ENCODE measurements at places on chromosomes 5 and 9.

DNA sequence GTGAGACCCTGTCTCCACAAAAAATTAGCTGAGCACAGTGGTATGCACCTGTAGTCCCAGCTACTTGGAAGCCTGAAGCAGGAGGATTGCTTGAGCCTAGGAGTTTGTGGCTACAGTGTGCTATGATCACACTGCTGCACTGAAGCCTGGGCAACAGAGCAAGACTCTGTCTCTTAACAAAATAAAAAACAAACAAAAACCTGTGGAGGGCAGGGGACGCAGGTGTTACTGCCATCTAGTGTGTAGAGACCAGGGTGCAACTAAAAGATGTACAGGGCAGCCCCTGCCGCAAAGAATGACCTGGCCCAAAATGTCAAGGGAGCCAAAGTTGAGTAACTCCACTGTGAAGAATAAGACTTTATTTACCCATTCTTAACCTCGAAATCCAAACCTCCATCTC, 27.1 kb downstream of the ASPN start:
- DNase-seq, result no peak

GRCh38 chr9:114941376-114941775, 11.0 kb upstream of the TNFSF8 start:
- no peak for DNase-seq

GRCh38 chr5:132370971-132371602, 1.6 kb downstream of the SLC22A5 start:
- DNase-seq, result no peak

- DNase-seq, result no peak
These were observed 60.9 kb downstream of the ROPN1L start for GRCh38 chr5:10502578-10502977.

GRCh38 chr5:32145378-32145777, 28.7 kb downstream of the GOLPH3 start:
- DNase-seq, result no peak

- no peak for DNase-seq
These were observed 15.2 kb downstream of the HK3 start for GRCh38 chr5:176883700-176884570.

GRCh38 chr5:81789033-81789432, 38.1 kb upstream of the SSBP2 start:
- no peak for DNase-seq

GRCh38 chr9:88215196-88216125, 77.2 kb upstream of the SPATA31C2 start:
- no peak for DNase-seq

DNA sequence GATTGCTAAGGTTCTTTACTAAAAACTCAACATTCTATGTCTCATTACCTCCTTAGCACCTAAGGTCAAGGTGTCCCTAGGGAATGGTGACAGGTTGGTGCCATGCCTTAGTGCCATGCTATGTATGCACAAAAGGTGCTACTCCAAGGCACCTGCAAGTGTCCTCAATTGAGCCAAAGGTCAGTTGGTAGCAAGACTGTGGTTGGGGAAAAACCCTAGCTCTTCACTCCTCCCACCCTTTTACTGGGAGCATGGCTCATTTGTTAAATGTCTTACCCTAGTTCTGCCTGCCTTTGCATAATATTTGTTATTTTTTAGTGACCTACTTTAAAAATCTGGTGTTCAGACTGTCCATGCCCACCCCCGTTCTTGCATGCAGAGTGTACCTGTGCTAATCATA, 17.0 kb downstream of the ACO1 start:
- no peak for DNase-seq

DNA sequence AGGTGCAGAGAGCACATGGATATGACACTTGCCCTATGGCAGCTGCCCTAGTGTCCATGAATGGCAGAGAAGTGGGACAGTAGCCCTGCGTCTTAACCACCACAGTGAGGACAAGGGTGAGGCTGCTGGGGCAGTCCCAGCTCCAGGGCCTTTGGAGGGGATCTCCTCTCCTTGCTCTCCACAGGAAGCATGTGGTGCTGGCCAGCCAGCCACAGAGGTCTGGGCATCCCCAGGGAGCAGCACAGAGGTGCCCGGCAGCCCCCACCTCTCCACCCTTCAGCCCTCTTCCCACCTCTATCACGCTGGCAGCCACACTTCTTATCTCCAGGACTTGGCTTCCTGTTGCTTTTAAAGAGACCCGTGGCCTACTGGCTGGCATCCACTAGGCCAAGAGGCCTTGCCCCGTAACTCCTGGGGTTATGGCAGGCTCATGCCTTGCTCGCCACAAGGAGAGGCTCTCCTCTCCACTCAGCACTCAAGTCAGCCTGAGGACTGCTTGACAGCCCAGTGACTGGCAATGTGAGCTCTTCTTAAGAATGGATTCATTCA, 21.9 kb downstream of the CSF2 start:
- DNase-seq, result no peak

DNA sequence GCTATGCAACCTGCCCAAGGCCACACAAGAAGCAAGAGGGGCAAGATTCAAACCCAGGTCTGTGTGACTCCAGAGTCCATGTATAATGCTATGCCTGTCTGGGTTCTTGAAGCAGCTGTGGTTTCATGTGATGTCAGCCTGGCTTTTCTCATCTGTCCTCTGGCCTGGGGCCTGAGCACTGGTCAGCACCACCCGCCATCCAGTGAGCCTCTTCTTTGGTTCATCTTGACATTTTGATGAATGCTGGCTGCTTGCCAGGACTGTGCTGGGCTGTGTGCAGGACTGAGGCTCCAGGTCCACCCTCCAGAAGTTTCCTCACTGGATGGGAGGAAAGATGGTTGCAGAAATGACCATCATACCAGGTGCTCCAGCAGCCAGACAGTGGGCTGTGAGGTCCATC, 61.5 kb downstream of the TSTD2 start:
- no peak for DNase-seq

DNA sequence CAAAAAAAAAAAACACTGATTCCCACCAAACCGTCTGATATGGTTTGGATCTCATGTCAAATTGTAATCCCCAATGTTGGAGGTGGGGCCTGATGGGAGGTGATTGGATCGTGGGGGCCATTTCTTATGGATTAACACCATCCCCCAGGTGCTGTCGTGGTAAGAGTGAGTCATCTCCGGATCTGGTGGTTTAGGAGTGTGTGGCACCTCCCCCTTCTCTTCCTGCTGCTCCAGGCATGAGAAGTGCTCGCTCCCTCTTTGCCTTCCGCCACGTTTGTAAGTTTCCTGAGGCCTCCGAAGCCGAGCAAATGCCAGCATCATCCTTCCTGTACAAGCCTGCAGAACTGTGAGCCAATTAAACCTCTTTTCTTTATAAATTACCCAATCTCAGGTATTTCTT, 45.2 kb downstream of the HSD17B3 start:
- no peak for DNase-seq

- DNase-seq, result no peak
These were observed 93.7 kb downstream of the OR2K2 start for GRCh38 chr9:111236332-111236731.

DNA sequence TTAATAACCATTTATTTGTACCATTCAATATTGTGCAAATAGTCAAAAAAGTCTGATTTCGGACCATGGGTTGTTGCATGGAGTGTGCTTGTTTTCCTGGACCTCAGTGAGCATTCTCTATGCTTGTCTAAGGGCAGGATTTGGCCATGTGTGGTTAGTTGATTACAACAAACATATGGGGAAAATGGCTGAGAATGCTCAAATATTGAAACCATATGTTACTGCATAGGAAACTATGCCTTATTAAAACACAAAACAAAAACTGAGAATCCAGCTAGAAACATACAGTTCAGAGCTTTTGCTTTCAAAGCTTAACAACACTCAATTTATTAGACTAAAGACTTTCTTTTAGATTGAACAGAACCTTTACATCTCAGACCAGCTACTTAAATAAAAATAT, 928.3 kb downstream of the NR2F1-AS1 start:
- DNase-seq, result no peak

DNA sequence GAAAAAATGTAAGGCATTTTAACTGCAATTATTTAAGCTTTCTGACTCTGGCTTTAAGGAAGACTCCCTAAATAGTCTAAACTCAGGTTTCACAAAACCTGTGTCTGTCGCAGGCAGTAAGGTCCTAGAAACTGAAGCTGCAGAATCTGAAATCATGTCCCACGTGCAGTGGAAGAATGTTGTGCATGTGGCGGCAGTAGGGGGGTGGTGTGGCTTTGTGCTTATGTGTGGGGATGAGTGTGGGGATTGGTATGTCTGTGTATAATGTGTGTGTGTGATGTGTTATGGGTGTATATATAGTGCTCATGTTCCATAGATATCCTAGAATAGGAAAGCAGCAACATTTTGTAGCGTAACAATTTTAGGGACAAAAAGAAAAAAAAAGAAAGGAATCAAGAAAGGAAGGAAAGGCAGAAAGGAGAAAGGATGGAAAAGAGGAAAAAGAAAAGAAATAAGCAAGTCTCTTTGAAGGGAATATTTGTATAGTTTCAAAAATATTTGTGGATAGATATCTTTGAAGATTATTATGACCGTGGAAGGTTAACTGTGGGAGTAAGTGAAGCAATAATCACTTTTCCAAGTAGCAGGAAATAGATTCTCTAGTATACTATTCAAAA, 6.6 kb downstream of the ANKDD1B start:
- no peak for DNase-seq

DNA sequence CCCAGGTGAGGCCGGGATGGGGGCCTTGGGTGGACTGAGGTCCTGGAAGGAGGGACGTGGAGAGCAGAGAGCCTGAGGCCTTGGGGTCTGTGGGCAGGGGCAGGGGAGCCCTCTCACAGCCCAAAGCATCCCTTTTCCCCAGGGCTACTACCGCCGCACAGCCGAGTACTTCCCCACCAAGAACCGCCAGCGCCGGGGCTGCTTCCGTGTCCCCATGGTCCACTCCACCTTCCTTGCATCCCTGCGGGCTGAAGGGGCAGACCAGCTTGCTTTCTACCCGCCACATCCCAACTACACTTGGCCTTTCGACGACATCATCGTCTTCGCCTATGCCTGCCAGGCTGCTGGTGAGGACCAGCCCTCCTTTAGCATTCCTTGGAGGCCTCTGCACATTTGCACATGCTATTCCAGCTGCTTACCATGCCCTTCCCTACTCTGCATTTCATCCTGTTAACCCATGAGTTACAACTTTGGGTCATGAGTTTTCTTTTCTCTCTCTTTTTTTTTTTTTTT, 3.7 kb downstream of the CERCAM start:
- no peak for DNase-seq

DNA sequence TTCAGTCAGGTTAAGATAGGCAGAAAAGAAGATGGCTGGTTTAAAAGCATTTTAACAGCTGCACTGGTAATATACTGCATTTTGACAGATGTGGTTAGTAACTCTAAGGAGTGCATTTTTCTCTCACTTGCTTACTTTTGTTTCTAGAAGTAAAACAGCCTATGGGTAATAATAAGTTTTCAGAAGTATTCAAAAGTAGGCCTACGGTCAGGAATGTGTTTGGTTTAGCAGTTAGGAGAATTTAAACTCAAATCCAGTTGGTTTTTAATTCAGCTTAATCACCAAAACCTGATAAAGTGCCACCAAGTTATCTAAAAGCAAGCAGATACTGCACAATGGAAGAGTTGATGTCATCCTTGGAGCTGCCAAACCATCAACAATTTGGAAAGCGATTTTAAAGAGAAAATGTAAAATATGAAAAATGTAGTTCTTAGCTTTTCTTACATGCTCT, 160.3 kb downstream of the ARSB start:
- no peak for DNase-seq

DNA sequence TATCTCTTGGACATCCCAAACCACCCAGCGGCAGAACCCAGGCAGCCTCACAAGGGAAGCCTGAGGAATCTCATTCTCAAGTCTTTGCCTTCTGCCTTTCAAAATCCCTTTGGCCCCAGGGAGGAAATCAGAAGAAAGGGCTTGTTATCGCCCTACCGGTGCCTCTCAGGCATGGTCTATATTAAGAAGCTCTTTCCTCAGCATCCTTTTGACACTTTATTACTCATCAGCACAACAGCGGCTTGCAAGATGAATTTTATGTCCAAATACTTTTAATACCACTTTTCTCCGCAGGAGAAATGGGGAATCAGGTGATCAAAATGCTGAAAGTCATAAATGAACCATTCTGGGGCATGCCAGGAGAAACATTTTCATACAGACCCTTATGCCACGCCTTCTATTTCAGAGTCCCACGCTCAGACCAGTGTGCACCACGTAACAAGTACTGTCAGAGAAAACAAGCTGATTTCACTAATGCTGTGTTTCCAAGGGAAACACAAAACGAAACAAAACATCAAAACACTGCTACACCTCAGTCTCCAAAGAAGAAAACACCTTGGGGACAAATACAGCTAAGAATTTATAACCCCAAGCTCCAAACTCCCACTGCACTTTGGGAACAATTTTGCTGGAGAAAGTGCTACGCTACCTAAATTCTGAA, 30.0 kb downstream of the RAPGEF1 start:
- DNase-seq, result peak; percentile 55

DNA sequence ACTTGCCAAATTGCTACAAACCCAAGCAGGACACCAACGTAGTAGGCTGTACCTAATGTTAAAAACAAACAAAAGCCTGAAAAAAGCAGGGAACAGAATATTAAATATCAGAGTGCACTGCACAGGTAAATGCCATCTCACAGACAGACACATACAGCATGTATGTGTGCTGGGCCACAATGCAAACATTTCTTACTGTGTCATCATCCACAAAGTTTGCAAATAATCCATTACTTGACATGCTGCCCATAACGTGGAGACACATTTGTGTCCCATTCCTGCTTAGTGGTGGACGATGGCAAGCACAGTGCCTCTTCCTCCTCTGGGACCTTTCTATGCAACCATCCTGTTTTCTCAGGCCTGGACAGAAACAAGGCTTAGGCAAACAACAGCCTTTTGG, 44.7 kb downstream of the GOLM1 start:
- no peak for DNase-seq

DNA sequence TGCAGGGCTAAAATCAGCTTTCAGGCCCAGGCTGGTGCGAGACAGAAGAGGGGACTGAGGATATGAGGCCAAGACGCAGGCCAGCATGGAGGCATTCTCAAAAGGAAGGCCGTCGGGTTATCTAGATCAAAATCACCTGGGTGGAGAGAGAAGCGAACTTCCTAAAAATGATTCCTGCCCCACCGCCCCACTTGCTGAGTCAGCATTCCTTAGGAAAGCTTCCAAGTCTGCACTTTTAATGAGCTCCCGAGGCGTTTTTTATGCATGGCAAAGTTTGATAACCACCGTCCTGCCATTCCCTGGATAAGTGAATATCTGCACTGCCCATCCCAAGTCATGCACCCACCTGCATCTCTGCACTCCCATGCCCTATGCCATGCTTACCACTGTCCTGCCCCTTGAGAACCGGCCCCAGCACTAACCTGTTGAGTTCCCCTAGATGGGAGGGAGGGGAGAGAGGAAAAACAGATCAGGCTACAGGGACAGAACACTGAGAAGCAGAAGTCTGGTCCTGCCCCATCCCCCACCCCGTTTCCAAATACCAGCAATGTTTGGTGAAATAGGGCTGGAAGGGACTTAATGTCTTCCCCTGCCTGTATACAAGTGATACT, 1.6 kb upstream of the SPOCK1 start:
- no peak for DNase-seq

DNA sequence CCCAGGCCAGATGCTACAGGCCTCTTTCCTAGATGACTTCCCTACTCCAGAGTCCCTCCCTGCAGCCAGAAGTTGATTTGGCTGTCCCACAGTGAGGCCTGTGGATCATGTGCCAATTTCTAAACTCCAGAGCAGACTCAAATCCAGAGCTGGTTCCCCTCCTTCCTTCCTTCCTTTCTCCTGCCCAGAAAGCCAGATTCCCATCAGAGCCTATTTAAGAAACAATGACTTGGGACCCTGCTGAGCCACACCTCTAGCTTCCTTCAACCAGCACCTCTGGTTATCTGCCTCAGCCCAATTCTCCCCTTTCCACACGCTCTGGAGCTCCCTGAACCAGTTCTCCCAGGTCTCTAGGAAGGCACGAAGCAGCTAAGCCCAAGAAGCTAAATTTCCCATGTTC, 7.2 kb downstream of the FAM219A start:
- DNase-seq, result no peak

Measured in CD4-positive, alpha-beta T cell treated with Interferon gamma for 1 hour (primary cell).